Panc1 (cell line): ENCODE measurements at places on chromosomes 16 and 17.

DNA sequence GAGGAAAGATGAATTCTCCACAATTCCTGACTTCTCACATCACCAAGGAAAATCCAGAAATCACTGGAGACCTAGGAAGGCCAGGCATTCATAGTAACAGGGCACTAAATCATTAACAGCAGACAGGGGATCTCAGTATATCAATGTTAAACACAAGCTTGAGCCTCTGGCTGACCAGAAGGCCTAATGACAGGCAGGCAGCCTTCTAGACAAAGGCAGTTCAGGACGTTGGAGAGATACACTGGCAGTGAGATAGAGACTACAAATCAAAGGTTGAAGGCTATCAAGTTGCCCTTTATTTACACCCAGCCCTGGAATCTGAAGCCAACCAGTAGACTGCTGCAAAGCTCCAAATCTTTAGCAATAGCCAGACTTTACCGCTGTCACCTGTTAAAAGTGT is 422.8 kb upstream of the CCL2 start:
- DNase-seq = no peak

- no peak for DNase-seq
Observed at GRCh38 chr17:35934760-35935159, 4.2 kb upstream of the RDM1 start.

- DNase-seq = no peak
Observed at GRCh38 chr17:36778448-36778847, 158.8 kb upstream of the LHX1 start.

GRCh38 chr17:67629971-67630320 is 87.8 kb upstream of the NOL11 start:
- DNase-seq = no peak

DNA sequence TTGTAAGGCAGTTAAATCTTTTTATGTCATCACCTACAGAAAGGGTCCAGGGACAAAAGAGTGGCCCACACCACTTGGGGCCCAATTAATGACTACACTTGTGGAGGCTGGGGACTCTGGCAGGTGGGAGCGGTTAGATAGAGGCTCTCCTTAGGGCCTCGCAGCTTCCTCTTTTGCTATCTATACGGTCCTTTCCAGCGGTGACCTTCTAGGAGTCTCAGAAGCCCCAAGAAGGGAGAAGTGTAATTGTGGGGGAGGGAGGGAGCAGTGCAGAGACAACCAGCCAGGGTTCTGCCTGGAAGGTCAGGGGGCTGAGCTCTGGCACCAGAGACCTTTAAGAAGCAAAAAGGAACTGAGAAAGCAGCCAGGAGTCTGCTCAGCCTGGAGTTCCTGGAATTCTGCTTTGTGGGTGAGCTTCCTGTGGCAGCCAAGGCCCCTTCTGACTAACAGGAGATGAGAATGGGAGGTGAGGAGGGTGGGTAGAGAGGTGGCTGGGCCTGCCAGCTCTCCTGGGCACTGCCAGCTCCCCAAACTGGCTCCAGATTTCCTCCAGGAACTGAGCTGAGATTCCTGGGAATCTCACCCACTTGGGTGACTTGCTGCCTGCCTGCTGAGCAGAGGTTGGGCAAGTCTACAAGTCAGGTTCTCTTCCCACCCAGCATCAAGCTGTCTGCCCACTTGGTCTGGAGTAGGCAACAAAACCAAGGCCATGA is 16.3 kb upstream of the MAP3K14 start:
- DNase-seq = no peak

GRCh38 chr17:56982312-56982711 is 4.4 kb downstream of the SCPEP1 start:
- DNase-seq = no peak

DNA sequence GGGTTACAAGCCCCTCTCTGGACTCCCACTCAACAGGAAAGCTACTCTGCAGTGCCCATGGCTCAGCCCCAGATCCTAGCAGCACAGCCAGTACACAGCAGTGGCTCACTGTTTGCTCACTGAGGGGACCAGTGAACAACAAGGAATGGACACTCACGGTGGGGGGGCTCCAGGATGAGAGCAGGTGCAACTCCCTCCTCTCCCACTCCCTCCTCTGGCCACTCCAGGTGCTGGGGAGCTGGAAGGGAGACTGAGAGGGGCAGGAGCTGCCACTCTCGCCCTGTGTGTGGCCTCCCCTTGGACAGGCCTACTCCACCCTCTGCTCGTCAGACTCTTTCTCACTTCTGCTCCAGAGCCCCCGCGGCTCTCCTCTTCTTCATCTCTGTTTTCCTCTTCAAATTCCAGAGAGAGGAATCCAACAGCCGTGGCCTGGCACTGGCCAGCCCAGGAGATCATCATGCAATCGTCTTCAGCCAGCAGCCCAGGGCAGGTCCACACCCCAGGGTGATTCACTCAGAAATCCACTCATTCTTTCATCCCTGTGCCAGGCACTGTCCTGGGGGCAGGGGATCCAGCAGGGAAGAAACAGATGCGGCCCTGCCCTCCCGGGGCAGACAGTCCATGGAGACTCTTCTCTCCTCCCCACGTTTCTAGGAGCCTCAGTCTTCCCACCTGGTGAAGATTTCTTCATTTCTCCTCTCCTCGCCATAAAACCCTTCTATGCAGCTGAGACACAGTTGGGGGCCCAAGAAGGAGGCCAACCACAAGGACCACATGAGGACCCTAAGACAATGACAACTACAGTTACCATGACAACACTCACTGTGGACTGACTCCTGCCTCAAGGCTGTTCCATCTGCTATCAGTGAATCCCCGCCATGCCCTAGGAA is 30.7 kb downstream of the CFAP20 start:
- no peak for DNase-seq

DNA sequence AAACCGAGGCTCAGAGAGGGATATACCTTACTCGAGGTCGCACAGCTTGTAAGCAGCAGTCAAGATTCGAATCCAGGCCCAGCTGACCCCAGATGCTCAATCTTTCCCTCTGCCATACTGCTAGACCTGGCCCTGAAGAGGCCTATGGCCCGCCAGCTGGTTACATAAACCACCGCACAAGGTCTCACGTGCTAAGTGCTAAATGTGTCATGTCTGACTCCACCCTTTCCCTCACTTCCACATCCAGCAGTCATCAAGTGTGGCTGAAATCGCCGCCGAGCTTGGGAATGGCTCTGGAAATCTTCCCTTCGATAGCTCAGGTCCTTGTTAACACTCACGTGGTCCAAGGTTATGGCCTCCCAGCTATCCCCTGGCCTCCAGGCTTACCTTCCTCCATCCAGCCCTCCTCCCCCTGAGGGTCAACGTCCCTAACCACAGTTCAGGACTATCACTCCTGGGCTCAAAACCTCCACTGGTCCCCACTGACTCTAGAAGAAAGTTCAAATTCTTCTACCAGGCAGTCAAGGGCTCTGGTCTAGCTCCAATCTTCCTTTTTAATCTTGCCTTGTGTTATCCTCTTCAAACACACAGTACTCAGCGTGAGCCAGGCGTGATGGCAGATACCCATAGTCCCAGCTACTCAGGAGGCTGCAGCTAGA is 3.5 kb downstream of the ZBTB4 start:
- no peak for DNase-seq

GRCh38 chr17:60300011-60300410 is 91.9 kb downstream of the USP32 start:
- DNase-seq = no peak

- no peak for DNase-seq
Observed at GRCh38 chr17:68840073-68840472, 115.1 kb downstream of the ABCA8 start.

DNA sequence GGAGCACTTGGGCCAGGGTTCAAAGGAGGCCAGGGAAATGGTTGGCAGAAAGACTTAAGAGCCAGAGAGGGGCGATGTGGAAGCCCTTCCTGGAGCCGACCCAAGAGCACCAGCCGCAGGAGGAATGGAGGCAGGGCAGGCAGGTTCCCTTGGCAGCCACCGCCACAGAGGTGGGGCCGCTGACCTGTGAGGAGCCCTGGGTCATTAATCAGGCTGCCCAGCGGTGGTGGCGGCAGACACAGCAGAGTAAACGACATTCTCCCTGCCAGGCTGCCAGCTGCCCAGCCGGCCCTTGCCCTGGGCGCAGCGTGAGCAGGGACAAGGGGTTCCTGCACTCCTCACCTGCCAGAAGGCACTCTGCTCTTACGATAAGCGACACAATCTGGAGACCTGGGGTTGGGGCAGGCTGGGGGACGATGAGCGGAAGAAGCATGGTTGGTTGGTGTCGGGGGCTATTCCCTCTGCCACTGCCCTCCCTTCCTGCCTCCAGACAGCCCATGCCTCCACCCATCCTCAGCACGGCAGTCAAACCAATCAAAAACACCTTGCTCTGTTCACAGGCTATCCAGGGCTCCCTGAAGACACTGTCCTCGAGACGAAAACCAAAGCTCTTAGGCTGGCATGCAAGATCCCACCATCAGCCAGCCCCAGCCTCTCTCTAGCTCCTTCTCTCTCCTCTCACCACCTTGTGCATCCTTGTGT is 40.9 kb downstream of the PLXDC1 start:
- DNase-seq = no peak

DNA sequence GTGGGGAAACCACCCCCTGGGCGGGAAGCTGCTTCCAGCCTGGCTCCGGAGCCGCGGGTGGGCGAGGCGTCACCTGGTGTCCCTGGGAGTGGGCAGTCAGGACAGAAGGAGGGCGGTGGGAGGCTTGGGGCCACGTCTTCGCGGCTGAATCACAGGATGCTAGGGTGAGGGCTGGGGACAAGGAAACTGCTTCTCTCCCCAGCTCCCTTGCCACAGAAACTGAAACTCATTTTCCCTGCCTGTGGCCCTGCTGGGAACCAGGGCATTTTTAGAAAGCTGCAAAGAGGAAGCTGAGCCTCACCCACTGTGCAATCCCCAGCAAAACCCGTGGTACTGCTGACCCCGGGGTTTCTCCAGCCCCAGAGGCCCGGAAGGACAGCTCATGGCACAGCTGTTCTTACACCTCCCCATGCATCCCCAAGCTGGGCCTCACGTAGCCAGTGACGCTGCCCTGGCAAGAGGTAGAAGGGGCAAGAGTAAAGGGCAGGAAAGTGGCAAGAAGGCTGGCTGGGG is 8.2 kb downstream of the RHBDF2 start:
- DNase-seq = no peak

DNA sequence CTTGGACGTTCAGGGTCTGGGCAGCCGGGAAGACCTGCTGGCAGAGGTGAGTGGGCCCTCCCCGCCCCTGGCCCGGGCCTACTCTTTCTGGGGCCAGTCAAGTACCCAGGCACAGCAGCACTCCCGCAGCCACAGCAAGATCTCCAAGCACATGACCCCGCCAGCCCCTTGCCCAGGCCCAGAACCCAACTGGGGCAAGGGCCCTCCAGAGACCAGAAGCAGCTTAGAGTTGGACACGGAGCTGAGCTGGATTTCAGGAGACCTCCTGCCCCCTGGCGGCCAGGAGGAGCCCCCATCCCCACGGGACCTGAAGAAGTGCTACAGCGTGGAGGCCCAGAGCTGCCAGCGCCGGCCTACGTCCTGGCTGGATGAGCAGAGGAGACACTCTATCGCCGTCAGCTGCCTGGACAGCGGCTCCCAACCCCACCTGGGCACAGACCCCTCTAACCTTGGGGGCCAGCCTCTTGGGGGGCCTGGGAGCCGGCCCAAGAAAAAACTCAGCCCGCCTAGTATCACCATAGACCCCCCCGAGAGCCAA is 8.6 kb upstream of the ABCC3 start:
- no peak for DNase-seq

DNA sequence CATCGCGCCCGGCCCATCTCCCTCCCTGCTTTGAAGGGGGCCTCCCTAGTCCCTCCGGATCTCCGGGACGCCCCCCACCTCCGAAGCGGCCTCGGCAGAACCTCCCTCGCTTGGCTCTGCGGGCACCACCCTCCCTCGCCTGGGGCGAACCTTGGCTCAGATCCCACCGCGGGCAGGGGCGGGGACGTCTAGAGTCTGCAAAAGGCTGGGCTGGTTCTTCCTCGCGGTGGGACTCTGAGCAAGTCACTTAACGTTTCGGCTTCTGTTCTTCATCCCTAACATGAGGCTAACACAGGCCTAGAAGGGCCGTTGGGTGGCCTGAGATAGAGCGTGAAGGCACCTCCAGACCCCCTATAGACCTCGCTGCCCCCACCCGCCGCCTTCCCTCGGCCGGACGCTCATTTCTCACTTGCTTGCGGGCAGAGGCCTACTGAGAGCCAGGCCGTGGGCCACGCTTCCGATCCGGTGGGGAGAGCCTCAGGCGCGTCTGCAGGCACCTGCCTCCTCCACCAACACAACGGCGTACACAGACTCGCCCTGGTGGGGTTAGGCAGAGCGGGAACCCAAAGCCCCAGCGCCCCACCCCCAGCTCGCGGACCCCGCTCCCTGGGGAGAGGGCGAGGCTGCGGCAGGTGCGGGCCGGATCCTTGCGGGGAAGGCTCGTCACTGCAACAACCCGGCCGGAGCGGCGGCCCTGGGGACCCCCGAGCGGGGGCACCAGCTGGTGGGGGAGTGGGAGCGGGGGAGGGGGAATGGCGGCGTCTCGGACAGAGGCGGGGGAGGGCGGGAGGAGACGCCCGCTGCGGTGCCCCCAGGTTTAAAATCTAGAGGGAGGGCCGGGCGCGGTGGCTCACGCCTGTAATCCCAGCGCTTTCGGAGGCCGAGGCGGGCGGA is 5.4 kb downstream of the MYO1C start:
- peak; percentile 45 for DNase-seq
